Erythroblast (primary cell): ENCODE measurements at places on chromosomes 7 and 10.

- DNase-seq, result peak; percentile 57
Measured at GRCh38 chr10:24952143-24952706, at the start of gene PRTFDC1. TSS of gene PRTFDC1 (minus strand) at chr10:24952606. CDS start at chr10:24952575, 31 bp downstream.

GRCh38 chr7:104661575-104661974 is 333.2 kb downstream of the LHFPL3 start:
- DNase-seq, result no peak

DNA sequence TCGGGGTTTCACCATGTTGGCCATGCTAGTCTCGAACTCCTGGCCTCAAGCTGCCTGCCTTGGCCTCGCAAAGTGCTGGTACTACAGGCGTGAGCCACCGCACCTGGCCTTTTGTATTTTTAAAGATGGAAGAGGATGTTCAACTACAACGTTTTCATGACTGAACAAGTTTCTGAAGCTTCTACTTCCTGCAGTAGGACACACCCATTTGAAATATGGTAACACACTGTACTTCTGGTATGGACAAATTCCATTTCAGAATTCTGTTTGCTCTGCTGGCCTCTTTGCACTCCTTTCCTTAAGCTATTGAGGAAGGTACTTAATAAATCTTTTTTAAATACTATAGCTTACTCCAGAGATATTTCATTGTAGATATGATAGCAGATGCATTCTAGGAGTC is 10.9 kb upstream of the CDK1 start:
- DNase-seq, result no peak

GRCh38 chr10:116589926-116590325 is 833 bp upstream of the PNLIPRP1 start:
- no peak for DNase-seq

DNA sequence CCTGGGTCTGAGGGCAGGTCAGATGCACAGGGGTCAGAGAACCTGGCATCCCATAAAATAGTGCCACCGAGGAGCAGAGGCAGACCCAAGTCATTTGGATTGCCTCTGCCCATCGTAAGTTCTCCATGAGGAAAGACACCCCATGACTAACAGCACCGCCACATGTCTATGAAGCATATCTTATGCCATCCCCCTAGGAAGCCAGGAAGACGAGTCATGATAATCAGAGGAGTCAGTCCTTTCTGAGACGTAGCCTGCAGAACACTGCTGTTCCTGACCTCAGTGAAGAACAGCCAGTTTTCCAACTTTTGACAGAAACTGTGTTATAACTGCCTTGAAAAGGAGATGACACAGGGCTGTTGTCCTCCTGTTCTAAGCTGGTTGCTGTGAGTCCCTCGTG is 51.2 kb downstream of the INSYN2A start:
- no peak for DNase-seq

- no peak for DNase-seq
Measured at GRCh38 chr7:67766906-67767410, 770.3 kb downstream of the TYW1 start.

- no peak for DNase-seq
Measured at GRCh38 chr7:110205899-110206298, 885.0 kb upstream of the LRRN3 start.

GRCh38 chr7:14184292-14184864 is 194.9 kb upstream of the ETV1 start:
- DNase-seq, result no peak

DNA sequence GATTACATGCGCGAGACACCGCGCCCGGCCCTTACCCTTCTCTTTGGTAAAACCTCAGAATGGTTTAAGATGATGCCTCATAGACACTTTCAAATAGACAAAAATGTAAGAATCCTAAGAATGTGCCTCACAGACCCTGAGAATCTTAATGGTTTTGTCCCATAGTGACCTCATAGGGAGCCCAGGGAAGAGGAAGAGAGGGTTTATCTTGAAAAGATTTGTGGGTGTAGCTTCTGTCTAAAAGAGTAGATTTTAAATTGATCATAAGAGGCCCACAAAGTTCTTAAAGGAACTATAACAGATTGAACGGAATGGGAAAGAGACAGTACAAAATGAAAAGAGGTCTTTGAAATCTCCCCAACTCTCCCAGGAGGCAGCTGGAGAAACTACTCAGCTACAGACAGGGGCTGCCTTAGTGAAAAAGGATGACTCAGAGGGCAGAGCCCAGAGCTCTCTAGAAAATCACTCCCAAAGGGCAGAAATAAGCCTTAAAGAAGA is 220.6 kb downstream of the ADRA2A start:
- no peak for DNase-seq

- no peak for DNase-seq
Measured at GRCh38 chr10:71028066-71028465, 139.7 kb upstream of the PCBD1 start.

GRCh38 chr10:22699976-22700375 is 14.4 kb downstream of the PIP4K2A start:
- DNase-seq, result no peak

- no peak for DNase-seq
Measured at GRCh38 chr7:36894190-36894589, 169.9 kb upstream of the AOAH start.

- no peak for DNase-seq
Measured at GRCh38 chr7:11458736-11459483, 373.1 kb downstream of the THSD7A start.

DNA sequence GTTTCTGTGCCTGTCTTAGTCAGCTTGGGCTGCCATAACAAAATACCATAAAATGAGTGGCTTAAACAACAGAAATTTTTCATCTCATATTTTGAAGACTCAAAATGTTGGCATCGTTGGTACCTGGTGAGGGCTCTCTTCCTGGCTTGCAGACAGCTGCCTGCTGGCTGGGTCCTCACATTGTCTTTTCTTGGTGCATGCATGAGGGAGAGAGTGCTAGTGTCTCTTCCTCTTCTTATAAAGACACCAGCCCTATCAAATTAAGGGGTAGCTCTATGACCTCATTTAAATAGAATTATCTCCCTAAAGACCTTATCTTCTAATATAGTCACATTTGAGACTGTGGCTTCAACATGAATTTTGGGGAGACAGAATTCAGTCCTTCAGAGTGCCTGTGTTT is 39.9 kb downstream of the ST8SIA6 start:
- DNase-seq, result peak; percentile 20

DNA sequence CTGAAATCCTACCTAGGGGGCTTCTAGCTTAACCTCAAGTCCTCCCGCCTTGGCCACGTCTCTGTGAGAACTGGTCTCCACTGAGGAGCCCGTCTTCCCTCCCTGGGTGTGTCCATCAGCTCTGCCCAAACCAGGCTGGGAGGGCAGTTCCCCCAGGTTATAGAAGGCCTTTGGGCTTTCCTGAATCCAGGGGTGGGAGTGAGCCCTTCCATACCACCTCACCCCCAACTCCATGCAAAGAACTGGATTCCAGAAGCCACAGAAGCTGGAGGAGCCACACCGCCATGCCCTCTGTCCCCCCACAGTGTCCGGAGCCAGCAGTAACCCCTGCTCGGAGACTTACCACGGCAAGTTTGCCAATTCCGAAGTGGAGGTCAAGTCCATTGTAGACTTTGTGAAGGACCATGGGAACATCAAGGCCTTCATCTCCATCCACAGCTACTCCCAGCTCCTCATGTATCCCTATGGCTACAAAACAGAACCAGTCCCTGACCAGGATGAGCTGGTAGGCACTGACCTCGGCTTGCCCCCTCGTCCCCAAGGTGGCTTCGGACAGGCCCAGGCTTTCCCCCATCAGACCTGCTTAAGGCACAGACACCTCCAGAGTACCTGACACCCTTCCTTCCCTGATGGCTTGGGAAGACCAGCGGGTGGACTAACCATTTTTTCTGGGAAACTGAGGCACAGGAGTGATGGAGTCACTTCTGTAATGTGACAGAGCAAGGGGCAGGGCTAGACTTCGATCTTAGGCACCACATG is 4.7 kb downstream of the CPA1 start:
- DNase-seq, result no peak

DNA sequence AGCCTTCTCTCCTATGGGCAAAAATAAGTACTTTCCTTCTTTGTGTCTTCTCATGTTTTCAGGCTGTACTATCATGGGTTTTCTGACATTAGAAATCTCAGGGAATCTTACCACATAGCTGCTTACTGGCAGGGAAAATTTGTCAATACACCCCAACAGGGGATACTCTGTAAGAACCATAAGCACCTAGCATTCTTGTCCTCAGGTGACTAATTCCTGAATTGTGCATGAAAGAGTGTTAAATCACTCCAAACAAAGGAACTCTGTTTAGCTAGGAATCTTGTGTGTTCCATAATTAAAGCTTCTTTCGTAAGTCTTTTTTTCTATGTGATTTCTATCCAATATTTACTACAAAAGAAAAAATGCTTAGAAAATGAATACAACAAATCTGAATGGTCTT is 206.7 kb upstream of the POT1 start:
- no peak for DNase-seq

GRCh38 chr10:30155401-30155800 is 96.0 kb upstream of the JCAD start:
- DNase-seq, result no peak

DNA sequence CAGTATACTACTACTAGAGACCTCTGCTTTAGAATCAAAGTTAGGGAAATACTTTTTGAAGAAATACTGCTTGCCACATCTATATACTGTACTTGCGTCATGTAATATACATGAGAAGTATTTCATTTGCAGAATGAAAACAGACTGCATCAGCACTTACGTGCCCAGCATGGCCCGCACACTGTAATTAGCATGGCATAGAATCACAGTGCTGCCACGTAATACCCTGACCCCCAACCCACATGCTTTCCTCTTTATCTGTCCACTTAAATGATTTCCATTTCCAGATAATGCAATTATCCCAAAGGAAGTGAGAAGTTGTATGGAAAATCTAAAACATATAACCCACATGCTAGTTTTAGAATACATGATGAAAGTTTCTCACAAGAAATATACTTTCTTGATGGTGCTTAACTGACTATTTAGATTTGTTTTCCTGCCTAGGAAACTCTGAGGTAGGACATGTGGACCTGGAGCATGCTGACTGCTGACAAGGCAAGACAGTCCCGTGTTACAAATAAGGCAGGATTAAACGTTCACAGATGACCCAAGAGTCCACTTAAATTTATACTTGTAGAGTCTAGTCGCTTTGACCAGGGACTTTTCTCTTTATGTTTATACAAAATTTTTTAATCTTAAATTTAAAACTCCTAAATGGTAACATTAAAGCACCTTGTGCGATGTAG is 12.6 kb downstream of the USP6NL start:
- DNase-seq, result no peak

- DNase-seq, result no peak
Measured at GRCh38 chr7:65264258-65264657, 109.4 kb upstream of the ZNF92 start.

GRCh38 chr7:44284216-44284615 is 41.2 kb downstream of the CAMK2B start:
- DNase-seq, result no peak

DNA sequence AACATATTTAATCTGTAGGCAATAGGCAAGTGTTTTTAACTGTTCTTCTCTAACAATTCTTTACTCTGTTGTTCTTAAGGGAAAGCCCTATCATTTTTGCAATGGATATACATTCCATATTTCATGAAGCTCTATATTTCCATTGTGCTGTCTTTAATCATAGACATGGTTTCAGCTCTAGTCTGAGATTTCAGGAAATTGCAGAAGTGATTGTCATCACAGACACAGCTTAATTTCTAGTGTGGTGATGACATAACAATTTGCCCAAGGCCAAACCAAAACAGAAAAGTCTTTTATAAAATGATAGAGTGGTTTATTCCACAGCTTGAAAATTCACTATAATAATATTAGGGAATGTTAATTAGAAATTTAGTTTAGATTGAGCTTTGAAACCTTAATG is 494.1 kb upstream of the SEMA3A start:
- no peak for DNase-seq

DNA sequence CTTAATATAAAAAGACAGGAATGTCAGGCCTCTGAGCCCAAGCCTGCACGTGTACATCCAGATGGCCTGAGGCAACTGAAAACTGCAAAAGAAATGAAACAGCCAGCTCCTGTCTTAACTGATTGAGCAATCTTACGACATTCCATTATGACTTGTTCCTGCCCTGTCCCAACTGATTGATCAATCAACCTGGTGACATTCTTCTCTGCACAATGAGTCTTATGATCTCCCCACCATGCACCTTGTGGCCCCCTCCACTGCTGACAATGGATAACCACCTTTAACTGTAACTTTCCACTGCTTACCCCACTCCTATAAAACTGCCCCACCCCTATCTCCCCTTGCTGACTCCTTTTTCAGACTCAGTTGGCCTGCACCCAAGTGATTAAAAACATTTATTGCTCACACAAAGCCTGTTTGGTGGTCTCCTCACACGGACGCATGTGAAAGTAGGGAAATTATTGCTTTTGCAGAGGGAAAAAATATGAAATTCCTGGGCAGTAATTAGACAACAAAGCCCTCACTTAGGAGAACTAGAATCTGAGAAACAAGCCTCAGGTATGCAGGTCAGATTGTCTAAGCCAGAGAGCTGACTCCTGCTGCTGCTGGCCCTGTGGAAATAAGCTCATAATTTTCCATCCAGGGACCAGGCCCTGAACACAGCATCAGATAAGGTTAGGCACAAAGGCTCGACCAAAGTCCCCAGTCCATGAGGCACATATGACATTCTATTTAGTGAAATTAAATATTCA is 5.3 kb downstream of the CYP3A7 start:
- no peak for DNase-seq

DNA sequence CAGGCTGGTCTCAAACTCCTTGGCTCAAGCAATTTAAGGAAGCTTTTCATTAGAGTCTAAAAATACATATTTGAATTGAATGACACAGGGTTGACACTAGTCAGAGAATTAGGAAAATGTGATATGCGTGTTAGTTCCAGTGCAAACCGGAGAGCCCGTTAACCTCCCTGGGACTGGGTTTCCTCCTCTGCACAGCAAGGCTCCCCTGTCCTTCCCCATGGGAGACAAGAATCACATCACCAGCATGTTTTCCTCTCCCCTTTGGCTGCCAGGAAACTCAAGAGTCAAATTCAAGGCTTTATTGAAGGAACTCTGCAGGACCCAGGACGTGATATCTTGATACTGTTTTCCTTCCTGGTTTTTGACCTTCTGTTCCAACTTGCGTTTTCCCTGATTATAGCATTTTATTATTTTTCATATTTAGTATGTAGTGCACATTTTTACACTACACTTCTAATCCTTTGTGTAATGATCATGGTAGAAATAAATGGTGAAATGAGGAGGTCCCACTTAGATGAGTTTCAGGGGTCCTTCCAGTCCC is 24.9 kb downstream of the GSTO2 start:
- no peak for DNase-seq

GRCh38 chr7:100066953-100067352 is 14.6 kb downstream of the ZNF3 start:
- DNase-seq, result no peak

GRCh38 chr7:44994877-44995554 is 5.0 kb upstream of the CCM2 start:
- DNase-seq, result peak; percentile 69

GRCh38 chr10:129191797-129192196 is 275.2 kb upstream of the MGMT start:
- no peak for DNase-seq

DNA sequence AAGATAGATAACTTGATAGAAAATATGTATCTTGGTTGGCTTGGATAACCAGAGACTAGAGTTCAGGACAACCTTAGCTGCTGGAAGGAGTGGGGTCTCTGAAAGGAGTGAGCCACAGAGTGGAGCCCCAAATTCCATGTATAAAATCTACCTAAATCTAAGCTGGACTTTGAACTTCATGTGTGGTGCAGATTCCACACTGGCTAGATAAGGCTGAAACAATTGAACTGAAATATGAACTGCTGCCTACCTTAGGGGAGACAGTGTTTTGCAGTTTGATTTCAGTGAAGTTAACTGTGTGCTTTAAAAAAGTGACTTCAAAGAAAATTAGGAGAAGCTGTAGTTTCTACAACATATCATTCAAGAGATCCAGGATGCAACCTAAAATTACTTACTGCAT is 123.9 kb downstream of the LRMDA start:
- no peak for DNase-seq

GRCh38 chr7:142440219-142440905 is 182.5 kb upstream of the PRSS58 start:
- DNase-seq, result no peak
